Activated naive CD4-positive, alpha-beta T cell treated with anti-CD3 and anti-CD28 coated beads for 36 hours (primary cell): ENCODE measurements at places on chromosomes 4 and X. TPM values are rescaled to one million over a fixed set of nuclear protein-coding genes. Genes with fewer than 3 reads are reported as not detected.

Gene GAGE12F
- total RNA-seq, result not detected

DNA sequence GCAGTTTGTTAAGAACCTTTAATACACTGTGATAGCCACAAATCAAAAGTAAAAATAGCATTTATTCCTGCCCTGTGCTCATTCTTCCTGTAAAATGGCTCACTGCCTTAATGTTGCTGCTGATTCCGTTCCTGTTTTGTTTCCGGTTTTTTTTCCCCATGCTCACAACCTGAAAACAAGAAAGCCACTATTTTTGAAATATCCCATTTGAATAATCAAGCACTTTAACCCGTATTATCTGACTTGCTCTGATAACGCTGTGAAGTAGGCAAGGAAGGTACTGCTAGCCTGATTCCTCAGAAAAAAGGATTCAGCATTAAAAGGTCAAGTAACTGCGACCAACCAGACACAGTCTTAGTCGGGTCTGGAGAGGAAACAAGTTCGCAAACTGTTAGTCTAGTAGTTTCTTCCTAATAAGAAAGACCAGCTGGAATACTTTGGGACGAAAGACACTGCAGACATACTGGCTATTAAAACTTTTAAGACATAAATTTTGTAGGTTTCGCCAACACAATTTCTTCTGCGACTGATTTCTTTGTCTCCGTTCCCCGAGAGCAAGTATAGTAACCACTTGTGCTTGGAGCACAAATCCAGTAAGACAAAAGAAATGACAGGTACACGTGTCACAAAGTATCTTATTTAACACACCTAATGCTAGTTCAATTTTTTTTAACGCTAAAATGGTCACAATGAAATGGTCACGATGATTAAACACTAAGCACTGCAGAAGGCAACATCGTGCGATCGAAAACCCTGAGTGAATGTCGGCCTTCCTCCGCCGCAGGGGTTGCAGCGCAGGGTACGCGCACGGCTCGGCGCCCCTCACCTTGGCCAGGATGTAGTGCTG is 802 bp downstream of the COX18 start:
- peaks cover 28% of the 10 kb centered on the region for H3K4me1 ChIP-seq
- H3K4me3 ChIP-seq, result peak overlapping the region; percentile 72
- H3K36me3 ChIP-seq, result peaks cover 13% of the 10 kb centered on the region
- no peak for DNase-seq

Gene PJA1
- total RNA-seq, result 11.0 TPM

DNA sequence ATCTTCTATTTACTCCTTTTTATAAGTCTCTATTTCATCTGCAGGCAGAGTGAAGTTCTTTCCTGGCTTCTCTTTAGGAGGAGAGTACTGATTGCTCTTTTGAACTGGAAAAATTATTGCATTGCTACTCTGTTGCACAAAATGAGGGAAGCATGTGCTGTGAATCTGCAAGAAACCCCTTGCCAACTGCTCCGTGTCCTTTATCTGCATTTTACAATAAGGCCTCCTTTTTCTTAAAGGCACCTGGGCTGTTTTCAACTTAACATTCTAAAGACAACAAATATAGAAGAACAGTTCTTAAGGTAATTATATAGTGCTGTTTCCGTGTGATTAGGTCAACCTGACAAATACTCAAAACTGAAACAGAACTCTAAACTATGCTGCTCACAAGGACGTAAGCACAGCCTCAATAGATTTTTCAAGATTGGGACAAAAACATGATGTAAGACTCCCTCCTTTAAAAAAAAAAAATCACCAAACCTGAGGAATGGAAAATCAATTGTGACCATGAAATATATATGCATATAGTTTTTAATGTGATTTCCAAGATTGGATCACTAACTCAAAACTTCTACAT is 716.6 kb upstream of the INTU start:
- H3K27ac ChIP-seq, result no peak overlapping the region
- no peaks in the 10 kb centered on the region for H3K4me1 ChIP-seq
- DNase-seq, result no peak
- H3K27me3 ChIP-seq, result no peaks in the 10 kb centered on the region

DNA sequence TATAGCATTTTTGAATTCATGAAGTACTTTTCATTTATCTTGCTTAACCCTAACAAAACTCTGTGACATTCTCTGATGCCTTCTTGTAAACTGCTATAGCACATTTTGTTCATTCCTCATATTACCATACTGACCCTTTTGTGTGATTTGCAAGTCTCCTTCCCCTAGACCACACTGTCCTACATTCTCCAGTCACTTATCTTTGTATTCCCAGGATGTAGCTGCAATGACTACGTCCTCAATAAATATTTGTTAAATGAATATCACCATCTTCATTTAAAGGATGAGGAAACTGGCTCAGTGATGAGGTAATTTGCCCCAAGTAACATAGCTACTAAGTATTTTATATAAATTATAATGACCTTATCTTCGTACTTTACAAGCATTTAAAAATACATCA is 11.9 kb downstream of the HUWE1 start:
- DNase-seq, result no peak
- peaks cover 43% of the 10 kb centered on the region for H3K36me3 ChIP-seq
- H3K27ac ChIP-seq, result no peak overlapping the region
- no peaks in the 10 kb centered on the region for H3K27me3 ChIP-seq
- no peak overlapping the region for H3K4me3 ChIP-seq

DNA sequence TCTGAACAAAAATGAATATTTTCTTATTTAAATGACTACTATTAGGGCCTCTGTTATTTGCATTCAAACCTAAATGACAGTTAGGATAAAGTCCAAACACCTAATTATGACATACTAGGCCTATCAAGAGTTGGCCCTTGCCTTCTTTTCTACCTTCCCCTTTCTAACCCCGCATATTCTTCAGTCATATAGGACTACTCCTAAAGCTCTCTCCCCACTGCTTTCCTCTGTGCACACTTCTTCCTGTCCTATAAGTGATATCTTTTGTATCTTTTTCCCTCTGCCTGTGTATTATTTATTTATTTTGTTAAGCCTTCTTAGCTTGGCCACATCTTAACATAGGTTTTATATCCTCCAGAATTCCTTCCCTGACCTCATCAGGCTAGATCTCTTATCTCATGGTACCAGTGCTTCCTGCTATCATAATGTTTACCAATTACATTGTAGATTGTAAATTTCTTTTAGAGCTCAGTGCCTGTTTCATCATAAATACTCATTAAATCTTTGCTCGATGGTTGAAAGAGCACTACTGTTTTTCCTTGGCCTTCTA is 22.5 kb downstream of the ERVMER34-1 start:
- no peaks in the 10 kb centered on the region for H3K36me3 ChIP-seq
- H3K27ac ChIP-seq, result no peak overlapping the region
- H3K4me1 ChIP-seq, result no peaks in the 10 kb centered on the region
- peaks cover 3% of the 10 kb centered on the region for H3K27me3 ChIP-seq
- no peak for DNase-seq

DNA sequence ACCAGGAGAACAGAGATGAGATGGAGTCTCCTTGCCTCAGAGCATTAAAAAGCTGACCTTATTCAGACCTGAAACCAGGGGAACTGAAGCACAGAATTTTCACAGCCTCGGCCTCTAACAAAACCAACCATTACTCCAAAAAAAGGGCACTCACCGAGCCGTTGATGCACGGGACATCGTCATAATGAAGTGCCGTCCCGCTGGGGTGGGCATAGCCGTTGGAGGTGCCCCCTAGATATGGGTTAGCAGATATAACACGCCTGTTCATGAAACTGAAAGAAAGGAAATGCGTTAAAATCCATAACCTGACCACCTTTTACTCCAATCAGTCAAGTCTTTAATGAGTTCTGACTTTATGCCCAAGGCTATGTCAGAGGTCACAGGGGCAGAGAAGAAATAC is 153.6 kb downstream of the AFAP1 start:
- H3K4me3 ChIP-seq, result no peak overlapping the region
- peaks cover 5% of the 10 kb centered on the region for H3K36me3 ChIP-seq
- peaks cover 42% of the 10 kb centered on the region for H3K4me1 ChIP-seq
- no peaks in the 10 kb centered on the region for H3K27me3 ChIP-seq

DNA sequence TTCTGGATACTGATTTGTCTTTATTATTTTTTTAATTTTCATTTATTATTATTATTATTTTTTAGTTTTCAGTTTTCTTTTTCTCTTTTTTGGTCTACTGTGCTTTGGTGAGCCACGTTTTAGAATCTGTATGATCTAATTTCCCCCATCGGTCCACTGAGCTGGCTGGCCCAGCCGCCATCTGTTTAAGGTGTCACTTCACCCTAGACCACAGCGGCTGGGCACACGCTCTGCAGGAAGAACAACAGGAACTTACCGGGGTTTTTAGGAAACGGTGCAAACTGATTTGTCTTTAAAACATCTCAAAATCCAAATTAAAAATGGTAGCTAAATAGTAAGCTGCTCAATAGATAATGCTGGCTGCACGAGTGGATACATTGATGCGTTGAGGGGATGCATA is 48.8 kb upstream of the AMOT start:
- H3K27ac ChIP-seq, result no peak overlapping the region
- no peak overlapping the region for H3K4me3 ChIP-seq
- H3K27me3 ChIP-seq, result no peaks in the 10 kb centered on the region
- DNase-seq, result no peak
